Psoas muscle (tissue), 8 donors: ENCODE measurements at places on chromosomes 1 and 21. TPM values are rescaled to one million over a fixed set of nuclear protein-coding genes. Genes with fewer than 3 reads are reported as not detected.

GRCh38 chr1:3900150-3900968, at the start of gene C1orf174:
C1orf174 (minus strand) TSS chr1:3900272; CDS start chr1:3900186, 86 bp downstream.
- DNase-seq = peak; percentile 98

GRCh38 chr21:37058261-37058660, 14.6 kb downstream of the PIGP start:
- DNase-seq = no peak

GRCh38 chr21:36728371-36729111, 29.6 kb downstream of the SIM2 start:
- DNase-seq = no peak

DNA sequence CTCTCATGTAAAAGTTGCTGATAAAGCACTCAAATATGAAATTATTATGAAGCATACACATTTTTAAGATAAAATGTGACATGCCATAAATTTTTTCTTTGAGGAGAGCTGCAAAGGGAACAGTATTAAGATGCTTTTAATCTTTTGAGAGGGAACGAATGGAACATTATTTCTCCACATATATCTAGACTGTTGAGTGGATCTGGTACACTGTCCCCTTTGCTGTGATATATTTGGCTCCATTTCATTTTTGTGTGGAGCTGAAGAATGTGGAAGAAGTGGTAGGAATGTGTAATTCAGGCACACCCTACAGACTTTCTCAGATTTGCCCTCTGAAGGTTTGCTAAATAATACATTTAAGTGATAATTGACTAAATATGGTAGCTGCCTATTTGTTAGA, 31.7 kb downstream of the PGM1 start:
- DNase-seq = no peak

DNA sequence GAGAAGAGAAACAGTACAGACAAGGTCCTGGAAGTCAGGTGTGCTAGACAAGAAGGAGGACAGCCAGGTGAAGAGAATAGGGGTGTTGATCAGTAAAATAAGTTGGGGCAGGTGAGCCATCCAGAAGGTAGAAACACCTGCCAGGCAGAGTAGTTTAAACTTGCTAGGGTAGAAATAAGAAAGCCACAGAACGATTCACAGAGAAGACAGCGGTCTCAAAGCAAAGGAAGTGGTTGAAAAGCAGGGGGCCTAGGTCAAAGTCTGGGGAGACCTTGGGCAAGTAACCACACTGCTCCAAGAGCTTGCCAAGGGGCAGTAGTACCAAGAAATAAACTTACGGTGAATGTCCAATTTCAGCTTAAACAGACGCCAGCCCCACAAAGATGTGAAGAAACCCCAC, 116.6 kb upstream of the PROX1 start:
- no peak for DNase-seq

Gene NHLH1
- total RNA-seq = 0.13 TPM

DNA sequence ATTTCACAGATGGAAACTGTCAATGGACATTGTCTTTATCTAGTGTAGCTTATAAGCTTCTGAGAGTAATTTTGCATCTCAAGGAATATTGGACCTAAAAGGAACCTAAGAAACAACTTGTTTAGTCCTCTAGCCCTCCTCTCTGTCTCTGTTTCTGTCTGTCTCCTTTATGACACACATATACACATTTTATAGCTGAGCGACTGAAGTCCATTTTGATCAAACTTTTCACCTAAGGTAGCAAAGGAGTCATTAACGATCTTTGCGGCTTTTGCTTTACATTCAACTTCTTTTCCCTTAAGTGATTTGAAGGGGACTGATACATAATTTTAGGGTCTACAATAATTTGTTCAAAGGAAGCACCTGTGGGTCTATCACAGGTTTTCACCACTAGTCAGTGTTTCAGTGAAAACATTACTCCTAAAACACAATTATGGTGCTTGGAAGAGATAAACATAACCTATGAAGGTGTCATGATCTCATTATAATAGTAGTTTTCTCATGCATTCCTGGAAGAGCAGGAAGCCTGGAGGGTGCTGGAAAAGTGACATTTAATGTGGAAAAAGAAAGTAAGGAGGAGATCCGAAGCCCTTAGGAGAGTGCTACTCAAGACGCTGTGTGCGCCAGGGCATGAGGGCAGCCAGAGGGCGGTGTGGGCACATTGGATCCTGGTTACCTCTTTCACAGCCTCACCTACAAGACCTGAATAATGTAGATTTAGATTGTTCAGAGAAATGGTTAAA, 248.6 kb downstream of the DNM3 start:
- DNase-seq = no peak
